ENCODE measurements at places on chromosomes 6 and 20.
A peak's percentile ranks its signal among the peaks of the same experiment; 100 is the strongest.

GRCh38 chr20:5000263-5001173 lies 792 bp downstream of the SLC23A2 start:
- no peak for DNase-seq

DNA sequence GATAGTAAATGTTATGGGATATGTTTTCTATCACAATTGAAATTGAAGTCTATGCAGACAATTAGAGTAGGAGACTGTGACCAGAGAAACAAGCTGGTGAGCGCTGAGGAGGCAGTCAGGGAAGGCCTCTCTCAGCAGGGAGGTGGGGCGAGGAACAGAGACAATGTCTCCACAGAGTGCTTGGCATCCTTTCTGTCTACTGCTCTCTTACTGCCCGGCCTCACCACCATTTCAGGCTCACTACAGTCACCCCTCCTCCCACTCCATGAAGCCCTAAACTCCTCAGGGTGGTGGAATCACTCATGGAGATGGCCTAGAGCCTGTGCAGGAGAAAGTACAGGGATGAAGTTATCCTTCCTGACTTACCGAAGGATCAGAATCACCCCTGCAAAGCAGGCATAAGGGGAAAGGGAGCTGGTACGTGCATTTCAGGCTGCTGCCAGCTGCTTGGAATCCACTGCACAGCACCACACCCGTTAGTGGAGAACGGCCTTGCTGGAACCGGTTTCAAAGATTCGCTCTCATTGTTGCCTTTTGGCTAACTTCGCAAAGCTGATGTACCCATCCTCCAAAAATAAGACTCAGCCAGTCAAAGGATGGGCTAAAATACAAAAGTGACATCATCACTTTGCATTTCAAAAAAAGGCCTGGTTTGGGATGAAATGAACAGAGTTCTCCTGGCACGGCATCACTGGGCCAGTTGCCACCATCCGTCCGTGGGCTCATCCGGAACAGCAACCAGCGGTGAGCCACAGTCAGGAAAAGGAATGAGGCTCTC lies 67.3 kb downstream of the SLC22A23 start:
- no peak for DNase-seq

DNA sequence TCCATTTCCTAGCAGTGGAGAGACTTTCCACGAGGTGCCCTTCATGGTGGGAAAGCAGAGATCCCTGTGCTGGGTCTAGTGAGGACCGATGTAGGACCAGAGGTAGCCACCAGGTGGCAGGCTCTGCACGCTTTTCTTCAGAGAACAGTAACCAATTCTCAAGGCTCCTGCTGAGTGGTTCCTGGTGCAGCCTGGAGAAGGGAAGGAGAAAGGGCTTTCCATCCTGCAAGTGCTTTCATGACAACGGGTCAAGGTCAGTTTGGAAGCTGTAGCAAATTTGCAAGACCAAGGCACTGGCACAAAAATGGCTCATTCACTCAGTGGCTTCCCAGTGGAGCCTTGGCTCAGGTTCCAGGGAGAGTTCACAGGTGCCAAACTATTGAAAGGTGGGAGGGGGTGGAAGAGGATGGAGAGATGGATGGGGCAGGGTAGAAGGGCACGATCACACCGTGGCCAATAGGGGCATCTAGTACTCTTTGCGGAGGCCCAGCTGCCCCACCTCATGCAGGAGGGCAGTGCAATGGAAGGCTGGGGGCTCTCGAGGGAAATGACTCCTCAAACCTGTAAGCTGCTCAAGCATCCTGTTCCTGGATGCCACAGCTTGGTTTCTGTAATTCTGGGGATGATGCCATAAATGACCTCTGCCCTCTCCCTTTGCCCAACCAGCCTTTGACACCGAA lies 25.5 kb upstream of the KCNK16 start:
- DNase-seq, result peak; percentile 75

- no peak for DNase-seq
Measured at GRCh38 chr20:45835329-45835765, 1.7 kb downstream of the SNX21 start.

DNA sequence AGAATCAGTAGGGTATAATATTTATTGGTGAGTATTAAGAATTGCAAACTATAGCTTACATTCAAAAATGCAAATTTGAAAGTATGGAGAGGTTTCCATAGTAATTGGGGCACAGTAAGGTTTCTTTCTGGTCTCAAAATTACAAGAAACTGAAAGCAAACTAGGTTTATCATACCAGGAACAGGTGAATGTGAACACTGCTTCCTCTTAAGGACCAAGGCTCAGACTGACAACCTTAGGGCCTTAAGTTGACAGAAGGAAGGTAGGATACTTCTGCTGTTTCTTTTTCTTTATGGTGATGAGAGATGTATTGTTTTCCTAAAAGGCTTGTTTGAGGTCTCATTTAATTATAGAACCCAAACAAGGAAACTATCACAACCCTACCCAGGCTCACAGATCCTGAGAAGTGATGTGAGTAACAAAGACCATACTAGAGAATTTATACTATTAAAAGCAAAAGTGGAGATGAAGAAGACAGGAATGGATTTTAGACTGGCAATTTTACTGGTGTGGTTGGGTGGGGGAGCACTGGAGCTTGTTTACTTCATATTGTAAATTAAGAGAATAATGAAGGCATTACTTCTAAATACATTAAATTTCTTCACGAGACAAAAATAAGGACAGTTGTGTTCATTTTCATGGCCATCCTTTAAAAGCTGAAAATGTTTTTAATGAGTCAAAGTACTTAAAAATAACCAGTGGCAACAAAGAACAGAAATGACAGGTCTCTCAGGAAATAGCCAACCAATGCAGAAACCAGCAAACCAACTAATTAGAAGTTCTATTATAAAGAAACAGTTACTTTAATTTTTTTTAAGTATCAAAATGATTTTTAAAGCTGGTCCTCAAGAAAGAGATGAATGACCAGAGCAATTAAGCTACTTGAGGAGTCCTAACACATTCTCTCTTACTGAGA lies 21.3 kb downstream of the STAU1 start:
- no peak for DNase-seq

GRCh38 chr20:57071283-57071731 lies 195.1 kb downstream of the BMP7 start:
- no peak for DNase-seq

- peak; percentile 41 for DNase-seq
Measured at GRCh38 chr6:160950507-160950906, 41.1 kb upstream of the MAP3K4 start.

DNA sequence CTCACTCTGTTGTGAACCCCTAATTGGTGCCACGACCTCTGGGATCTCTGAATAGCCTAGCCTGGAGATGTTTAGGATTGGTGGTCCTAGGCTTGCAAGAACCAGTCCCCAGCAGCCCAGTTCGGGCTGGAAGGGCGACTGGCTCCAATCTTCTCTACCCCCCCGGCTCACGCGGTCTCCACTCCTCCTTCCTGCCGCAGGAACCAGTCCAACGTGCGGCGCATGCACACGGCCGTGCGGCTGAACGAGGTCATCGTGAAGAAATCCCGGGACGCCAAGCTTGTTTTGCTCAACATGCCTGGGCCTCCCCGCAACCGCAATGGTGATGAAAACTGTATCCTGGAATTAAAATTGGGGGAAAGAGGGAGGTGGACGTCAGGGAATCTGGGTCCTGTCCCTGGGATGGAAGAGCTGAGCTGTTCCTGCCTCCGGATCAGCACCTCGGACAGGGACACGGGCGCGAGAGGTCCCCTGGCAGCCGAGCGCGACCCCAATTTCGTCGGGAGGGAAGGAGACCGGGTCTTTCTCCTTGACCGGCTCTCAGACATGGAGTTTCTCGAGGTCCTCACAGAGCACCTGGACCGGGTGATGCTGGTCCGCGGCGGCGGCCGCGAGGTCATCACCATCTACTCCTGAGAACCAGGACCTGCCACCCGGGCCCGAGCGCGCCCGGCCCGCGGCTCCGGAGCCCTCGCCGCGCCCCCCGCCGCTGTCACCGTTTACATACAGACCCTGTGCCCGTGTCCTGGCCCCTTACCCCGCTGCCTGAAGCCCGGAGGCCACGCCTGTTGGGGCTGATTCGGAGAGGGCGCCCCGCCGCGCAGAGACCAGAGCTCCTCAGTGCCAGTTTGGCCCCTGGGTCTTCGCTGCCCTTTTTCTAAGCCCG lies 28.2 kb downstream of the SLC12A5 start:
- no peak for DNase-seq

GRCh38 chr6:108689272-108690161 lies 128.8 kb downstream of the FOXO3 start:
- peak; percentile 89 for DNase-seq

GRCh38 chr6:126027601-126028000 lies 41.3 kb downstream of the TRMT11 start:
- DNase-seq, result no peak

GRCh38 chr20:56465997-56466396 lies 2.4 kb upstream of the RTF2 start:
- DNase-seq, result no peak

DNA sequence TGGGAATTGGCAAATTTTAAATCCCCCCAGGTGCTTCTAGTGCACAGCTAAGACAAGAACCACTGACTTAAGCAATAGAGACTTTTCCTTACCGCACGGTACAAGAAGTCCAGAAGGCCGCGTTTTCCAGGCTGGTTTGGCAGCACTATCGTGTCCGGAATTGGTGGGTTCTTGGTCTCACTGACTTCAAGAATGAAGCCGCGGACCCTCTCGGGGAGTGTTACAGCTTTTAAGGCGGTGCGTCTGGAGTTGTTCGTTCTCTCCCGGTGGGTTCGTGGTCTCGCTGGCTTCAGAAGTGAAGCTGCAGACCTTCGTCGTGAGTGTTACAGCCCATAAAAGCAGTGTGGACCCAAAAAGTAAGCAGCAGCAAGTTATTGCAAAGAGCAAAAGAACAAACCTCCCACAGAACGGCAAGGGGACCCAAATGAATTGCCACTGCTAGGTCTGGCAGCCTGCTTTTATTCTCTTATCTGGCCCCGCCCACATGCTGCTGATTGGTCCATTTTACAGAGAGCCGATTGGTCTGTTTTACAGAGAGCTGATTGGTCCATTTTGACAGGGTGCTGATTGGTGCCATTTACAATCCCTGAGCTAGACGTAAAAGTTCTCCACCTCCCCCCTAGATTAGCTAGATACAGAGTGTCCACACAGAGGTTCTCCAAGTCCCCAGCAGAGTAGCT lies 264.5 kb downstream of the PREX1 start:
- no peak for DNase-seq

DNA sequence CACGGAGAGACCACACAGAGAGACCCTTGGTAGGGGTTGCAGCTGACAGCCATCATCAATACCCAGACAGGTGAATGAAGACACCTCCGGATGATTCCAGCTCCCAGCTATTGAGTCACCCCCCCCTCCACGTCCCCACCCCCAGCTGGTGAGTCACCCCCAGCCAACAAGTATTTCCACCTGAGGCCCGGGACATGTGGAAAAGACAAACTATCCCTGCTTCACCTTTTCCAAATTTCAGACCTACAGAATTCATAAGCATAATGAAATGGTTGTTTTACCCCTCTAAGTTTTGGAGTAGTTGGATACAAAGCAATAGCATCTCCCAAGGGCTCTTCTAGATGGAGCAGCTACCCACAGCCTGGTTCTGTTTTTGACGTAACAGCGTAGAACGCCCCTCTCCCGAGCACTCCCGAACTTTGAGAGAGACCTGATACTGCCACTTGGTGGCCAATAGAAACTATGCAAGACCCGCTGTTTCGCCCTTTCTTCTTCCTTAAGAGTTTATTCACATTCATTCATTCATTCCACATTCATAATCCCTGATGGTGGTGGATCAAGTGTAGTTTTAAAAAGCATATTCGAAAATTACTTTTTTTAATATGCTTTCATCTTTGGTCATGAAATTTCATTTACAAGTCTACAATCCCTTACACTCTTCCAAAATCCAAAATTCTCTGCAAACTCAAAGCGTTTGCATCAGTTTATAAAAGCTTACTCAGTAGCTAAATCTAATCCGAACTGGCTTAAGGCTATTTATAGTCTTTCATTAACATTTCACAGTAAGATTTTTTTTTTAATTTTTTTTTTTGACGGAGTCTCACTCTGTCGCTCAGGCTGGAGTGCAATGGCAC lies 15.1 kb upstream of the PPP1R16B start:
- DNase-seq, result no peak

- DNase-seq, result no peak
Measured at GRCh38 chr6:169617562-169617961, 84.3 kb downstream of the WDR27 start.

GRCh38 chr20:51516855-51517254 lies 25.7 kb downstream of the NFATC2 start:
- DNase-seq, result no peak

GRCh38 chr6:33869826-33870423 lies 66.1 kb upstream of the MLN start:
- DNase-seq, result no peak

DNA sequence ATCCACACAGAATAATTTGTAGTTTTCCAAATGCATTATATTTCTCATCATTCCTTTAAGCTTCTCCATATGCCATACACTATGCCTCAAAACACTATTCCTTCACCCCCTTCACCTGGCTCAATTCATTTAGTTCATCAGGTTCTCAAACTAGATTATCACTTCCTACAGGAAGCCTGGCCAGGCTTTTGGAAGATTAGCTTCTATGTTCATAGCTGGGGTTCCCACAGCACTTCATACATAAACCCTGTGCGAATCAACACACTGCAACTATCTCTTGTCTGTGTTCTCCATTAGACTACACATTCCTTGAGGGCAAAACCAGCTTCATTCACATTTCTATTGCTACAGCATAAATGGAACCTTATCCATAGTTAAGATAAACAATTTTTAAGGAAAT lies 40.5 kb upstream of the PLN start:
- DNase-seq, result no peak

GRCh38 chr20:34300809-34301586 lies 2.2 kb downstream of the AHCY start:
- DNase-seq, result no peak

GRCh38 chr6:119276211-119276610 lies 73.3 kb downstream of the MAN1A1 start:
- DNase-seq, result no peak

DNA sequence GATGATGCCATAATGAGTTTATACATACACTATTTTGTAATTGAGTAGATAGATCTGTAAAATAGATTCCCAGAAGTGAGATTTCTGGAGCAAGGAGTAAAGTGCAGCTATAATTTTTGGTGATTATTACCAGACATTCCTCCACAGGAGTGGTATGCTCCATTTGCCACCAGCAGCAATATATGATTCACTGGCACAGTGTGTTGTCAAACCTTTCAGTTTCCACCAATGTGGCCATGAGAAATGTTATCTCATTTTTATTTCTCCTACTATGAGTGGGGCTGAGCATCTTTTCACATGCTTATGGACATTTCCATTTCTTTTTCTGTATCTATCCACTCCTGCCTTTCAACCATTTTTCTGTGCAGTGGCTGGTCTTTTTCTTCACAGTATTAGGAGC lies 70.5 kb downstream of the GPR63 start:
- DNase-seq, result no peak

DNA sequence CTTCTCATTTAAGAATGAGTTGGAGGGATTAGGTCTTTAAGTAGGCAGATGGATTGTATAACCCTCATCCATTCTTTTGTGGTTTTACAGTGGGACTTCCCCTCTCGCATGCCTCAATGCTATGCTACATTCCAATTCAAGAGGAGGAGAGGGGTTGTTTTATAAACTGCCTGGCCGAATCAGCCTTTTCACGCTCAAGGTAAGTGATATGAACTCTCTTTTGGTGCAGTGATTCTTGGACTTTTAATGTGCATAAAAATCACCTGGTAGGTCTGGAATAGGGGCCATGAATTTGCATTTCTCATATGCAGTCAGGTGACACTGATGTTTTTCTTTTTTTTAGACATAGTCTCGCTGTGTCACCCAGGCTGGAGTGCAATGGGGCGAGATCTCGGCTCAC lies 10.8 kb downstream of the ASXL1 start:
- DNase-seq, result no peak

- no peak for DNase-seq
Measured at GRCh38 chr6:3926150-3926482, 76.9 kb downstream of the FAM50B start.
